ENCODE measurements at places on chromosomes 1 and 21.
A peak's percentile ranks its signal among the peaks of the same experiment; 100 is the strongest.

GRCh38 chr1:50979937-50980336 is 9.9 kb downstream of the CDKN2C start:
- peaks cover 40% of the 10 kb centered on the region for H3K27me3 ChIP-seq

GRCh38 chr1:98369463-98369862 is 292.1 kb upstream of the SNX7 start:
- H3K4me1 ChIP-seq = no peaks in the 10 kb centered on the region
- H3K36me3 ChIP-seq = no peaks in the 10 kb centered on the region
- no peak overlapping the region for H3K4me3 ChIP-seq
- no peak for DNase-seq

- H3K27ac ChIP-seq = no peak overlapping the region
- peaks cover 24% of the 10 kb centered on the region for H3K27me3 ChIP-seq
- peaks cover 1% of the 10 kb centered on the region for H3K4me1 ChIP-seq
- H3K4me3 ChIP-seq = no peak overlapping the region
Measured at GRCh38 chr1:162139211-162139610, 69.7 kb downstream of the NOS1AP start.

DNA sequence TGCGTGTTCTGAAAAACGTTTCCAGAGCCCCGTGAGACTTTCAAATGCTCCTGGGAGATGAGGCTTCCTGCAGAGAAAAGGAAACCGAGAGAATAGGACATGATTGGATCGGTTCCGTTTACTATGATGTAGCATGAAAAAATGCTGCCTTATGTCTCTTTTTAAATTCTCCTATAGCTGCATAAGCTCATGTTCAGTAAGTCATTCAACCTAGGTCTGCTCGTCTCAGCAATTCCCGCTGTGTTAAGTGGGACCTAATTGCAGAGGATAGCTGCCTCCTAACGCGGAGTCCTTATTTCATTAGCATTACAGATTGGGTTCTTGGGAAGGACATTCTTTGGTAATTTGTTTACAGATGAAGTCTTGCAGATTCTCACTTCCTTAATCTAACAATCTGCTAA is 165.3 kb downstream of the GALNT2 start:
- no peak for DNase-seq
- peaks cover 12% of the 10 kb centered on the region for H3K4me1 ChIP-seq
- no peak overlapping the region for H3K4me3 ChIP-seq
- H3K36me3 ChIP-seq = peaks cover under 1% of the 10 kb centered on the region

GRCh38 chr1:214452152-214452784 is 99.1 kb downstream of the PTPN14 start:
- no peak overlapping the region for H3K27ac ChIP-seq
- no peak overlapping the region for H3K4me3 ChIP-seq
- H3K27me3 ChIP-seq = peaks cover 17% of the 10 kb centered on the region

GRCh38 chr1:22444856-22445255 is 6.8 kb upstream of the ZBTB40 start:
- H3K4me3 ChIP-seq = no peak overlapping the region
- no peak overlapping the region for H3K27ac ChIP-seq
- DNase-seq = no peak
- H3K4me1 ChIP-seq = no peaks in the 10 kb centered on the region

DNA sequence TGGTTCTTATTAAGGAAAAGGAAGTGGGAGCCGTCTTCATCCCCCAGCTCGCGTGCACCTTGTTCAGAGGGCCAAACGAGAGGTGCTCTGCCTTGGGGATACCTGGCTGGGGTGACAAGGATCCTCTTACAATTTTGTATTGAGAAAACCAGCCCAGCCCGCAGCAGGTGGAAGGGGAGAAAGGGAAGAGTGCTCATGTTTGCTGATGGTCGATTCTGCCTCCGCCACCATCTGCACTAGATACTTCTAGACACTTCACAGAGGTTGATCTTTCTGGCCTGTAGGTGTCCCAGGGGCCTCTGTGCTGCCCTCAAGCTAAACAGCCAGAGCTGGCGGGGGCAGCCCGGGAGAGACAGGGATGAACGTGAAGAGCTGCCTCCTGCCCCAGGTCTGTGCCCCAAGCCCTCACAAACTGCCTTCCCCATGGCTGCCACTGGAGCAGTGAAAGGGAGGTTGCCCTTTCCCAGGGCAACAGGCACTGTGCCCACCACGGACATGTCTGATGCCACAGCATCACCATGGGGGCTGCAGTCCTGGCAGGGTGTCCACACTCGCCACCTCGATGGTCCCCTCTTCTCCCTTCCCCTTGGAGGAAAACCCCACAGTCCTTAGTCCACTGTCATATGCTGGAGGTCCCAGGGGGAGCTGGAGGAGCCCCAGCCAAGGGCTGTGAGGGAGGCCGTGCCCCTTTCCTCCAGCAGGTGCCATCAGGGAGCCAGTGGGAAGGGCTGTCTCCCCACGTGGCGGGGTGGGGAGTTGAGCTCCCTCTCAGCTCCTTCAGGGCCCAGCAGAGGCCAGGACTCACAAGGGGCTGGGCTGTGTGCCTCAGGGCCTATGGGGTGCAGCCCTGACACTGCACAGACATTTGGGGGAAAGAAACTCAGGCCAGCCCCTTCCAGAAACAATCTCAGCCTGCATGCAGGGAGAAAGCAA is 8.1 kb downstream of the ADPRS start:
- peaks cover 2% of the 10 kb centered on the region for H3K27me3 ChIP-seq
- H3K36me3 ChIP-seq = peaks cover 4% of the 10 kb centered on the region
- peaks cover 8% of the 10 kb centered on the region for H3K4me1 ChIP-seq
- DNase-seq = no peak
- no peak overlapping the region for H3K4me3 ChIP-seq

GRCh38 chr1:93605812-93606512 is 75.7 kb downstream of the BCAR3 start:
- H3K27me3 ChIP-seq = peaks cover 7% of the 10 kb centered on the region
- no peaks in the 10 kb centered on the region for H3K36me3 ChIP-seq
- no peak overlapping the region for H3K27ac ChIP-seq
- no peak overlapping the region for H3K4me3 ChIP-seq
- H3K4me1 ChIP-seq = peaks cover 2% of the 10 kb centered on the region

DNA sequence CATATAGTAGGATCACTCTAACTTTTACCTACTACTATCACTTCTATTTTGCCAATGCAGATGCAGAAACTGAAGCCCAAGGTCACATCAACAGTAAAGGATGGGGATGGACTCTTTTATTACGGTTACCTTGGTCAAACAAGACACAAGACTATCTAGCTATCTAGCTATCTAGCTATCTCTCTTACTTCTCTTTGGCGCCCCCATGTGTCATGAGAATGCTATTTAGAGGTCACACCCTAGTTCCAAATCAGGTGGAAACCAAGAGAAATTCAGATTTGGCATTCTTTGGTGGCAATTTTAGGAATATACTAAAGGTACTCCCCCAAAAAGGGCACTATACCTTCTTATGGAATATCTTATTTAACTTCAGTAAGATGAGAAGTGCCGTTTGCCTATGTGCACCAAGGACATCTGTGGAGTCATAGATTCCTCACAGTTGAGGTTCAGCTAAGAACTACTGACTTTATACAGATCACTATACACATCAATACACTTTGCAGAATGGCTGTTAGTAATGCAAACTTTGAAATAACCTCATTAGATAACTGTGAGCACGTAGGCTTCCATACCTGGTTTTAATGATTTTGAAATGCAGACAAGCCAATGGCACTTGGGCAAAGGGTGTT is 6.7 kb downstream of the ZNF648 start:
- no peak for DNase-seq
- H3K4me3 ChIP-seq = no peak overlapping the region
- no peak overlapping the region for H3K27ac ChIP-seq
- H3K4me1 ChIP-seq = peaks cover 12% of the 10 kb centered on the region
- H3K27me3 ChIP-seq = peaks cover 32% of the 10 kb centered on the region
- no peaks in the 10 kb centered on the region for H3K36me3 ChIP-seq

DNA sequence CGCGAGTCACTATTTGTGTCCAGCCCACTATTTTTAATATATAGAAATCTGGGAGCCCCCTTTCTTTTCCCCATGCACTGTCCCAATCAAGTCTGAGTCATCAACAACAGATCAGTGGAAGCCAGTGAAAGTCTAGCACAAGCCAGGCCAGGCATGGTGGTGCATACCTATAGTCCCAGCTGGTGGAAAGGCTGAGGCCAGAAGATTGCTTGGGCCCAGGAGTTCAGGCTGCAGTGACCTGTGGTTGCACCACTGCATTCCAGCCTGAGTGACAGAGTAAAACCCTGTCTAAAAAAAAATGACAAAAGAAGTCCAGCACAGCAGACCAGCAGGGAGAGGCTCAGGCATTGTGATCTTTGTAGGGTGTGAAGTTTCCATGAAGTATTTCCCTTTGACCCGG is 9.0 kb upstream of the RPL5 start:
- no peaks in the 10 kb centered on the region for H3K36me3 ChIP-seq
- H3K27me3 ChIP-seq = peaks cover 7% of the 10 kb centered on the region
- H3K27ac ChIP-seq = no peak overlapping the region
- no peak overlapping the region for H3K4me3 ChIP-seq

DNA sequence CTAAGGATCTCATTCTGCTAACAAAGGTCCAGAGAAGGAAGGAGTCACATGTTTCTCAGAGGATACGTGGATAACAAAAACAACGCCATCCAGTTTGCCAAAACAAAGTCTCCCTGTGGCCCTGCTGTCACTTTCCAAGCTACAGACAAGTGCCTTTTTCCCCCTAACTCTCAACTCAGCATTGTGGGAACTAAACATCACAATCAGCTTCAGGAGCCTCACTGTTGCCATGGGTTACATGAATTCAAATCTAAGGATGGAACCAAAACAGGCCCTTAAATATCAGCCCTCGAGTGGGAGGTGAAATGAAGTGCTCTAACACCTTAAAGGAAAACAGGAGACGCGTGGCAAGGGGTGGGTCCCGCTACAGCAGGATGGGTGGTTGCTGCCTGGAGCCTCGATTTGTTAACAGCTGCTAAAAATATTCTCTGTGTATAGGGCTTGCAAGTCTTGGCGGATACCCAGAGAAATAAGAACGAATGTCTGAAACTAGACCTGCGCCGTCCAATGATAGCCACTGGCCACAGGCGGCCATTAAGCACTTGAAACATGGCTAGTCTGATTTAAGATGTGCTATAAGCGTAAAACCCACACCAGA is 66.4 kb upstream of the SOD1 start:
- H3K27ac ChIP-seq = no peak overlapping the region
- no peak for DNase-seq
- H3K27me3 ChIP-seq = peaks cover 7% of the 10 kb centered on the region
- H3K4me1 ChIP-seq = no peaks in the 10 kb centered on the region
- H3K4me3 ChIP-seq = no peak overlapping the region

DNA sequence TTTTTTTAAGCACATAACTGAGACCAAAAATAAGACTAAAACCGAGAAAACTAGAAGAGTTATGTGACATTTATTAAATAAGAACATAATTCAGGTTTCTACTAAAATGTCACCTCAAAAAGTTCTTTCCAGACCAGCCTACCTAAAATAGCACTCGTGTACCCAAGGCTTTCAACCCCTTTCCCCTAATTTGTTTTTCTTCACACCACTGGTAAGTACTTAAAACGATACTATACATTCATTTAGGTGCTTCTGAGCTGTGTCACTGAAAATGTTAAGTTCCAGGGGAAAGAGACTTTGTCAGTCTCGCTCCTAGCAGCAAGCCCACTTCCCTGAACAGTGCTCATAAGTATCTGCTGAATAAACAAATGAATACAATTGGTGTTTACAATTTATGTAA is 6.8 kb downstream of the RRAGC start:
- no peak overlapping the region for H3K27ac ChIP-seq
- H3K4me1 ChIP-seq = peaks cover 8% of the 10 kb centered on the region
- DNase-seq = no peak
- H3K36me3 ChIP-seq = peaks cover 14% of the 10 kb centered on the region
- no peak overlapping the region for H3K4me3 ChIP-seq

DNA sequence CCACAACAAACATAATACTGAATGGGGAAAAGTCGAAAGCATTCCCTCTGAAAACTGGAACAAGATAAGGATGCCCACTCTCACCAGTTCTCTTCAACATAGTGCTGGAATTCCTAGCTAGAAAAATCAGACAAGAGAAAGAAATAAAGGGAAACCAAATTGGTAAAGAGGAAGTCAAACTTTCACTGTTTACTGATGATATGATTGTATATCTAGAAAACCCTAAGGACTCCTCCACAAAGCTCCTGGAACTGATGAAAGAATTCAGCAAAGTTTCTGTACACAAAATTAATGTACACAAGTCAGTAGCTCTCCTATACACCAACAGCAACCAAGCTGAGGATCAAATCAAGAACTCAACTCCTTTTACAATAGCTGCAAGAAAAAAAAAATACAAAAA is 6.9 kb upstream of the F13B start:
- no peak for DNase-seq
- peaks cover 30% of the 10 kb centered on the region for H3K27me3 ChIP-seq
- H3K4me1 ChIP-seq = no peaks in the 10 kb centered on the region
- H3K36me3 ChIP-seq = no peaks in the 10 kb centered on the region

DNA sequence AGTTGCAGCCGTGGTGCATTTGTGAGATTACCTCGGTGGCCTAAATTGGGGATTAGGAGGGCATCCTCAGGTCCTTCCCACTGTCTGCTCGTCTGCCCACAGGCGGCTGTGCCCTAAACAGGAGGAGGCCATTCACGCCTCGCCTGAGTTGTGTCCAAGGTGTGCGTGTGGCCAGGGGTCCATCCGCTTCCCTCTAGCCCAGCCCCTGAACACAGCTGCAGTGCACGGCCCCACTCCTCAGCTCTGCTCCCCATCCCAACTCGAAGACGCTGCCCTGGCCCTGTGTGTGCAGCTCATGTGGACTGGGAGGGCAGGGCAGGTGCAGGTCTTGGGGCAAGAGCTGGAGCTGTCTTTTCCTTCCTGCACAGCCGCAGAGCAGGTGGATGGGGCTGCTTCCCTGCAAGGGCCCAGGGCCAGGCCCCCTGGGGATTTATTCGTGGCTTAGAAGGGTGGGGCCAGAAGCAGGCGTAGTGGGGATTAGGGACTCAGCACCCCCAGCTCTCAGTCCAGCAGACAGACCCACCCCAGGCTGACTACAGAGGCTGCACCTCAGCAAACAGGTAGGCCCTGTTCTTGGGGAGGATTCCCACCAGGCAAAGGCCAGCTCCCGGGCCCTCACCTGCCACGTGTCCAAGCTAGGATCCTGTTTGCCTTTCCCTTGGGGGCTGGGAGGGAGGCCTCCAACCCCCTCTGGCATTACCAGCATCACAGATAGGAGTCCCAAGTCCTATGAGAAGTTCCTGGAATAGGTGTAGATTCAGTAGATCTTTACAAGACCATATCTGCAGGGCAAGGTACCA is 4.3 kb downstream of the GUK1 start:
- no peak overlapping the region for H3K4me3 ChIP-seq
- H3K36me3 ChIP-seq = peaks cover 11% of the 10 kb centered on the region
- DNase-seq = no peak
- H3K4me1 ChIP-seq = peaks cover 24% of the 10 kb centered on the region
- peak overlapping the region; percentile 79 for H3K27ac ChIP-seq

Data from activated naive CD8-positive, alpha-beta T cell treated with anti-CD3 and anti-CD28 coated beads, Interleukin-2, amount 10 ng/mL, durations not matched to agents 7 days and 5 days (primary cell).